Tongue (tissue), 3 donors: ENCODE measurements at places on chromosomes 5 and 9. TPM values are rescaled to one million over a fixed set of nuclear protein-coding genes. Genes with fewer than 3 reads are reported as not detected.

The HCN1 gene
- 0.21 TPM for total RNA-seq

The USP20 gene
- 11.8 TPM for total RNA-seq

The ENC1 gene
- total RNA-seq = 54.6 TPM

The TXNDC8 gene
- total RNA-seq = not detected

The CD180 gene
- total RNA-seq = 0.21 TPM

The TRIP13 gene
- 5.8 TPM for total RNA-seq

The SPATA31D1 gene
- not detected for total RNA-seq

The IGFBPL1 gene
- 1.2 TPM for total RNA-seq

The PCDHGA11 gene
- 7.5 TPM for total RNA-seq

The CD72 gene
- total RNA-seq = 1.7 TPM

The PCDHB5 gene
- total RNA-seq = 5.6 TPM

The HBEGF gene
- 18.6 TPM for total RNA-seq

The KIF4B gene
- 0.10 TPM for total RNA-seq

The SOWAHA gene
- total RNA-seq = 0.10 TPM

The SLC25A2 gene
- total RNA-seq = not detected

The ZFP2 gene
- 2.9 TPM for total RNA-seq

The FOXD4L4 gene
- total RNA-seq = not detected

The CDKN2B gene
- total RNA-seq = 2.2 TPM

The CLIC3 gene
- total RNA-seq = 4.9 TPM

The BTNL8 gene
- total RNA-seq = not detected

The GM2A gene
- 26.3 TPM for total RNA-seq

The ADAMTSL1 gene
- total RNA-seq = 22.4 TPM

The CYLC2 gene
- not detected for total RNA-seq

The PCDHA10 gene
- total RNA-seq = 0.21 TPM

The ADAMTSL2 gene
- total RNA-seq = 4.3 TPM

The GABRA6 gene
- total RNA-seq = not detected

The ASPN gene
- total RNA-seq = 419 TPM

The RNF180 gene
- total RNA-seq = 7.3 TPM

The PTPN3 gene
- 5.9 TPM for total RNA-seq

The HRCT1 gene
- not detected for total RNA-seq

The PCDHGA10 gene
- 6.1 TPM for total RNA-seq

The PCDHGA12 gene
- 5.1 TPM for total RNA-seq

The CARTPT gene
- total RNA-seq = not detected

The STING1 gene
- 38.9 TPM for total RNA-seq

The CA9 gene
- total RNA-seq = 0.82 TPM

The ARHGEF39 gene
- 1.0 TPM for total RNA-seq

The CER1 gene
- total RNA-seq = not detected

The TSLP gene
- total RNA-seq = 0.21 TPM

The ENHO gene
- 4.4 TPM for total RNA-seq

The CSNK1A1 gene
- total RNA-seq = 340 TPM

The TEX48 gene
- not detected for total RNA-seq

The BASP1 gene
- total RNA-seq = 36.0 TPM
